ENCODE measurements at places on chromosomes 2 and 18. TPM values are rescaled to one million over a fixed set of nuclear protein-coding genes. Genes with fewer than 3 reads are reported as not detected.

SERPINB10 gene
- total RNA-seq, result not detected

IER3IP1 gene
- total RNA-seq, result 6.7 TPM

SLC11A1 gene
- 0.78 TPM for total RNA-seq

PTPRM gene
- not detected for total RNA-seq

SLC16A14 gene
- total RNA-seq, result not detected

TMEM163 gene
- 0.51 TPM for total RNA-seq

EVA1A gene
- total RNA-seq, result not detected

RESP18 gene
- total RNA-seq, result not detected

SCG2 gene
- not detected for total RNA-seq

TFCP2L1 gene
- 1.4 TPM for total RNA-seq

C2orf66 gene
- not detected for total RNA-seq

CFAP221 gene
- total RNA-seq, result not detected

ZFP36L2 gene
- 43.8 TPM for total RNA-seq

ICOS gene
- not detected for total RNA-seq

CYP1B1 gene
- not detected for total RNA-seq

LAMA3 gene
- 1.6 TPM for total RNA-seq

ZFAND2B gene
- total RNA-seq, result 35.9 TPM

RBKS gene
- total RNA-seq, result 1.0 TPM
